Adrenal gland (tissue), 19 donors: ENCODE measurements at places on chromosomes 7 and 10. TPM values are rescaled to one million over a fixed set of nuclear protein-coding genes. Genes with fewer than 3 reads are reported as not detected.

ABCC2 gene
- total RNA-seq, result 1.4 TPM

DNA sequence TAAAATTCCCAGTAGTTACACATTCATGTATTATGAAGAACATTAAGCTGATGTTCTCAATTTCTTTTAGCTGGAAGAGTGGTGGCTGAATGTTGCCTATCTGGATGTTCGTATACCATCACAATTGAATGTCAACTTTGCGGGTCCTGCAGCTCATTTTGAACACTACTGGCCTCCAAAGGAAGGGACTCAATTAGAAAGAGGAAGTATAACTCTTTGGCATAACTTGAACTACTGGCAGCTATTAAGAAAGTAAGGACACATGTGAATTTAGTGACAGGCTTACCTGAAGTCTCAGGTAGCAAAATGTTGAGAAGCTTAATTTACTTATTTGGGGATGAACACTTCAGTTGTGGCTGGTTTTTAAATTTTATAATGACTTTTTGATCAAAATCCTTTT, 15.9 kb downstream of the CROT start:
- DNase-seq, result no peak

COL26A1 gene
- total RNA-seq, result 8.5 TPM

ZWINT gene
- total RNA-seq, result 2.8 TPM

DNA sequence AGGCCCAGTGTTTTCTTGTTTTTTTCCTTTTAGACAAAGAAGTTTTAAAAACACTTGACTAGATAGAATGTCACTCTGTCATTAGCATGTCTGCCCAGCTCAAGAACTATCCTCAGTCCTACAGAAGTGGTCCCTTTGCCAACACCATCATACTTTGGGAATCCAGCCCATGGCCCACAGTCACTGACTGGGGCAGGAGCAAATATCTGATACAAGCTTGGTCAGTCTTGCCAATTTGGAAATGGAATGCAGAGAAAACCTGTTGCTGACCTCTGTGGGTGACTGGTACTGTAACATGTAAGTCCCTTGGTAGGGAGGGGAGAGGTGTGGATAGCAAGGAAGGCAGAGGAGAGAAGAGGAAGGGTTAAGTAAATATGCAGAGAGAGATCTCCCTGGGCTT, 47.8 kb downstream of the IPMK start:
- DNase-seq, result no peak
